Activated naive CD4-positive, alpha-beta T cell treated with anti-CD3 and anti-CD28 coated beads, Interleukin-2, amount 50 U/mL, for 72 hours (primary cell): ENCODE measurements at places on chromosomes 13 and 19. TPM values are rescaled to one million over a fixed set of nuclear protein-coding genes. Genes with fewer than 3 reads are reported as not detected.

Gene CDX2
- total RNA-seq = not detected

Gene LIM2
- not detected for total RNA-seq

Gene PLIN5
- 0.41 TPM for total RNA-seq

Gene PPM1N
- total RNA-seq = 1.5 TPM

Gene IRGC
- not detected for total RNA-seq

Gene KIR2DL4
- 0.25 TPM for total RNA-seq

Gene FKBP8
- total RNA-seq = 153 TPM

DNA sequence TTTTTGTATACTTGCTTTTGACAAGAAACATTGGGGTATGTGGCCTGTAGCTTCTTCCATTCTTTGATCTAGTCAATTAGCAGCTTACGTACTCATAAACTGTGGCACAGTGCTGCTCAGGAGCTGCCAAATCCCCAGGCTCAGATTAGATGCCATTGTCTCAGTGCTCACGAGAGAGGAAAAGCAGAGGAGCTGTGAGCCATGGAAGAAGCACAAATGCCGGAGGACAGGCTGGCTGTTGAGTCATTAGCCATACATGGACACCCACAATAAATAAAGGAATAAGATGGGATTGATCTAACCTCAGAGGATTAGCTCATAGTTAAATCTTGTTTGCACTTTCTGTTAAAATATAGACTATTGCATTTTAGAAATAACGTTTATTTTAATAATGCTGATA lies 121.7 kb downstream of the POSTN start:
- DNase-seq = no peak

DNA sequence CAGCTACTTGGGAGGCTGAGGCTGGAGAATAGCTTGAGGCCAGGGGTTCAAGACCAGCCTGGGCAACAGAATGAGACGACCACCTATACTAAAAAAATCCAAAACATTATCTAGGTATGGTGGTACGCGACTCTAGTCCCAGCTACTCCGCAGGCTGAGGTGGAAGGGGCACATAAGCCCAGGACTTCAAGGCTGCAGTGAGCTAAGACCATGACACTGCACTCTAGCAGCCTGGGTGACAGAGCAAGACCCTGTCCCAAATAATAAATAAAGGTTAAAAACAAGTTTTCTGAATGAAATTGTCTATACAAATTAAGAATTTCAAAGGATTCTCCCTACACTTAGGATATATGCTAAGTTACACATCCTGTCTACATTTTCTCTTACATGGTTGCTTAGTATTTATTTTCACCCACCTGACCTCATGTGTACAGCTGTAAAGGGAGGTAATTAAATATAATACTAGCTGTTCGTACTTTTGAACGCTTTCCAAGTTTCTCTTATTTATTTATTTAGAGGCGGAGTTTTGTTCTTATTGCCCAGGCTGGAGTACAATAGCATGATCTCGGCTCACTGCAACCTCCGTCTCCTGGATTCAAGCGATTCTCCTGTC lies 1.6 kb downstream of the SLC25A30 start:
- no peak for DNase-seq

DNA sequence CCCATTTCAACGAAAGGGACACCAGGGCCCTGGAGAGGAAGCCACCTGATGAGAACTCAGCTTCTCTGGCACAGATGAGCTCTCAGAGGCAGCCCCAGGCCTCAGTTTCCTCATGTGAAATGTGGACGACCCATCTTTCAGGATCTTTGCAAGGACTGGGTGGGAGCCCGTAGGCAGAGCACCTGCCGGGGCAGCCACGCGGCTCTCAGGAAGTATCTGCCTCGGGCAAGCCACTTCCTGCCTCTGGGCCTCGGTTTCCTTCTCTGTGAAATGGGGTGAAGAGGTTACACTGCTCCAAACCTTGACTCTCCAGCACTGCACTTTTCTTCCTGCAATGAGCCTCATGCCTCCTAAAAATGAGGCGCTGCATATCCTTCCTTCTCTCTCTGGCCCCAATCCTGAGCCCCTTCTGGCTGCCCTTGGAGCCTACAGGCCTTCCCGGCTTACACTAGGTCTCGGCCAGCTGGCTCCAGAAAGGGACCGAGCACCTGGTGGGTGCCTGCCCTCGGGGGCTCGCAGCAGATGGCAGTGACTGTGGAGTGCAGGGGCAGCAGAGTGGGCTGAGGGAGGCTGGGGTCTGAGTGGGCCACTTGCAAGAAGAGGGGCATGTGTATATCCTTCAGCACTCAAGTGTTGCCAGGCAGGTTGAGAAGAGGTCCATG lies 3.5 kb downstream of the SSBP4 start:
- DNase-seq = no peak

GRCh38 chr19:2136796-2137195 lies 14.6 kb downstream of the AP3D1 start:
- no peak for DNase-seq

DNA sequence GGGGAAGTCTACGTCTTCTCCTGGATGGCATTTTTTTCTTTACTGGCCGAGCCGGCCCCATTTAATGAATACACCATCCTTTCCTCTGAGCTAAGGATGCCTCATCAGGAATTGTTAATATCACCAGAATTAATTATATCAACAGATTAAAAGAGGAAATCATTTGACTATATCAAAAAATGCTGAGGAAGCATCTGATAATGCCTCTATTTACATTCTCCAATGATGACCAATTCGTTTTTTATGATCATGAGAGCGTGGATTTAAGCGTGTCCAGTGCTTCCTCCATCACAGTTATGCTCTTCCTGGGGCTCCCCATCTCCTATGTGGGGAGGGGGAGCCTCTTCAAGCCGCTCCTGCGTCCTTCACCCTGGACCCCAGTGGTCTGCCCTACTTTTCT lies 58.7 kb downstream of the TUBGCP3 start:
- no peak for DNase-seq

GRCh38 chr19:28239270-28239669 lies 973.7 kb downstream of the UQCRFS1 start:
- DNase-seq = no peak

DNA sequence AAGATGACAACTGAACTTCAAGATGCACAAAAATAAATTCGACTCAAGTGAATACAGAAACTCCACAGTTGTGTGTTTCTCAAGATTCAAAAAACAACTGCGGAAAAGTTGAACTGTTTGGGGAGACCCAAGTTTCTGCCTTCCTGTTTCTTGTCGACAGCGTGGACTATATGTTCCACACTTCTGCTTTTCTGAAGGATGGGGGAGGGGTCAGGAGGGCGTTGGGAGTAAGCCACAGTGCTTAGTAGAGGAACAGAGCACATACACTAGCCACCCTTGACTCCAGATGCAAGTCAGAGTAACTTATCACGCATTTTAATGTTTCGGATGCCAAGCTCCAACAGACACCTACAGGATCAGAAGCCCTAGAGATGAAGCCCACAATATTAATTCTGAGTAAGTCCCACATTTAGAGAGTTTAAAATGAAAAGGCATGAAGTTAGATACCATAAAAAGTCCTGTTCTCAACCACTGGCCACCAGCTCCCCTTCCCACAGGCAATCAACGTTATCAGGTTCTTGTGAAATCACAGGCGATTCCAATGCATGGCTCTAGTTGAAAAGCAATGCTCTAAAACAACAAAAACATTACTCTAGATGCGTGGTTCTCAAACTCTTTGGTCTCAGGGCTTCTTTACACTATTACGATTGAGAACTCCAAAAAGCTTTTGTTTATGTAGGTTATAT lies 4.2 kb downstream of the TUBGCP3 start:
- no peak for DNase-seq

- no peak for DNase-seq
Observed at GRCh38 chr13:57627663-57628062, 3.9 kb upstream of the PCDH17 start.

- no peak for DNase-seq
Observed at GRCh38 chr19:19900139-19900728, 512 bp upstream of the ZNF93 start.

GRCh38 chr13:47218611-47219010 lies 321.8 kb upstream of the HTR2A start:
- no peak for DNase-seq
